ENCODE measurements at places on chromosomes 5 and 9.

DNA sequence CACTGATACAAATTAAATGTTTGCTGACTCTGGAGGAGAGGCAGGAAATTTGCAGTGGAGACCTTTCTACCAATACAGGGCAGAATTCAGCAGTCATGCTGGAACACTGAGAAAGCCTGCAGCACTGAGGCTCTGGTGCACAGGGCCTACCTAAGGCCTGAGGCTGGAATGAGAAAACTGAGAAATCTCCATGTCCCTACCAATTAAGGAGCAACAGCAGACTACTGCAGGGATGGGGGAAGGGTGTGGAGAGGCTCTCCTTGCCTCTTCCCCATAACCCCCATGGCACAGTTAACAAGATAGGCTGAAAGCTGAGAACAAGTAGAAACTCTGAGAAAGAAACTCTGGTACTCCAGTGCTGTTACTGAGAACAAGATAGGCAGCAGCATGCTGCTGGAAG, 10.5 kb downstream of the FBXO4 start:
- DNase-seq, result no peak

DNA sequence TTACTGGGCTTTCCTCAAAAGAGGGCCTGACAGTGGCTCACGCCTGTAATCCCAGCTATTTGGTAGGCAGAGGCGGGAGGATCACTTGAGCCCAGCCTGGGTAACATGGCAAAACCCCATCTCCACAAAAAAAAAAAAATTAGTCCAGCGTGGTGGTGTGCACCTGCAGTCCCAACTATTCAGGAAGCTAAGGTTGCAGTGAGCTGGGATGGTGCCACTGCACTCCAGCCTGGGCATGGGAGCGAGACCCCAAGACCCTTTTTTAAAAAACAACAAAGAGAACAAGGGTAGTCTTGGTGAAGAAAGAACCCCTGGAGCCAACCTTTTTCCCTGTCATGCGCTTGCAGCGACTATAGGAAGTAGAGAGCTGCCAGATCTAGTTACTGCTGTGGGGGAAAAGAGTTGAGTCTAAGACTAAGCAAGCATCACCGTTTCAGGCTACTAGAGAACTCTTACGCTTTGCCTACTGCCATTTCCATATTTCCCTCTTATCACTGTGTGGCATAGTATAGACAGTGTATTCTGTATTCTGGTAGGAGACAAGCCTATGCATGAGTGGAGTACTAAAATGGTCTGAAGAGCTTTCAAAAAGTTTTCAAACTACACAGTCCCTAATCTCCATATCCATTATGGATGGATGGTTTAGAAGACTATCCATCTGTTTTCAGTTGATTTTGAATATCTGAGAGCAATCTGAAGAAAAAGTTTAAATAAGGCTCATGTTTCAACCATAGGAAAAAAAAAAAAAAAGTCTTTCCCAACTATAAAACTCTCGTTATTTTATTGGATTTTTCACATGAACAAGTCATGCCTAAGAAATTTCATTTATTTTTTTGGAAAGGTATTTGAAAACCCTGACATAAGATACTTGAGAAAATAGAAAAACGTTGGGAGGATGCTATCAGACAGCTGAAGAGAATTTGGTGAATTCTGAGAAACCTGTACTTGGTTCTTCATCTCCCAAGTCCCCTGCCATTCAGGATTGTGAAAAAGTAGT, 2.6 kb downstream of the C9orf40 start:
- DNase-seq, result no peak

DNA sequence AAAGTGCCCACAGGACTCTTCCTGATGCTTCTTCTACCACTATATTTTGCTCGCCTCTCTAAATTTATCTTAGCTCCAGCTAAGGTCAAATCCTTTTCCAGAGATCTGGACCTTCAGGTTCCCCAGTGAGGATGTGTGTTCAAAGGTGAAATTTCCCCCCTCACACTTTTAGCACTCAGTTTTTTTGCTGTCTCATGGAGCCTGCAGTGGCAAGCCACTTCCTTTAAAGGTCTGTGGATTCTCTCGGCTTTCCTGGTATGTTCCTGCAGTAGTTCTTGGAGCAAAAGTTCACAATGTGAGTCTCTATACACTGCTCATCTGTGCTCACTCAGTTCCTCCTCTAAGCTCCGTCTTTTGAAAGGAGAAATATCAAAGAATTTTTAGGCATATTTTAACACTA, 181.4 kb downstream of the LURAP1L start:
- no peak for DNase-seq

- DNase-seq, result no peak
Observed at GRCh38 chr9:71004196-71004595, 117.2 kb downstream of the TRPM3 start.

DNA sequence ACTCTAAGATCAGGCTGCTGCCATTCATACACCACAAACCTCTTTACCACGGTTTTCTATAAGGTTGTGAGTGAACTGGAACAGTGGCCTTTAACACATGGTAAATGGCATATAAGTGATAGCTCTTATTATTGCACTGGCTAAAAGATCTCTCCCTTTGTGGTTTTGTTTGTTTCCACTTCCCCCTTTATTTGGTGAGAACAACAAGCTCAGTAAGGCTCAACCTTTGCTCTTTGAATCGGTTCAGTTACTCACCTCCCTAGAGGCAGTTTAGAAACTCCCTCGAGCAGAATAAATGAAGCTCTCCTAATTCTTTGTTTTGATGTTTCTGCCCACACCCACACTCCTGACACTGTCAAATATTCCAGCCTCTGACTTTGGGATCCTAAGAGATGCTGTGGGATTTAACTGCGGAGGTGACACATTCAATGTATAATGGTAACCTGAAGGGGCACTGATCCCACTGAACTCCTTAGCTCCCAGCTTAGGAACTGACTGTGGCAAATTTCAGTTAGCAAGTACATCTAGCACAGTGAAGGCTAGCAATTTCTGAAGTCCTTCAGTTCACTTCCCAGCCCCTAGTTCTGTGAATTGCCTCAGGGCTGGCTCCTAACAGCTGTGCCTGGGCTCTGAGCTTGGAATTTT, 22.5 kb upstream of the RAD23B start:
- no peak for DNase-seq

- DNase-seq, result peak; percentile 46
Observed at GRCh38 chr5:108727236-108727650, 20.5 kb upstream of the FER start.

DNA sequence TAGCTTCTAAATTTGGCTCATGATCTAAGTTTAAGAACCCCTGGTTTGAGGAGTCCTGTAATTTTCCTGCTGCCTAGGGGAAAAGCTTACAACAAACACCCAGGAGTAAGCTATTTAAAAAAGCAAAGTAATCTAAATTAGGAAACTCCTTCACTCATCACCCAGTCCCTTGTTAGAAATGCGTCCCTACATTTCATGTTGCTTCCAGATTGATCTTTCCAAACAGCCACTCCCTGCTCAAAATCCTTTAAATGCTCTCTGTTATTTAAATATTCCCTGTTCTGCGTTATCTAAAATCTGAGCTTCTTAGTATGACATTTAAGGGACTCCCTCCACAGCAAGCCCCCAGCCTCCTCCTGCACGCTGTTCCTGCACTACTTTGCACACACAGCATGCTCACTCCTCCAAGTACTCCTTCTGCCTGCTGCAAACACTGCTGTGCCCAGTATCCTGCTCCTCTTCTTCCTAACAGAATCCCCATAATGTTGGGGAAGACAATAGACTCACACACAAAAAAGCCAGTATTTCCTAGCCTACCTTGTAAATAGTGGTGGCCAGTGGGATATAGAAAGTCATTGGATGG, 123.3 kb upstream of the RASEF start:
- no peak for DNase-seq
